ENCODE measurements at places on chromosomes 3 and 15.
A peak's percentile ranks its signal among the peaks of the same experiment; 100 is the strongest.

- DNase-seq: no peak
Measured at GRCh38 chr15:73711526-73711925, 27.3 kb downstream of the CD276 start.

DNA sequence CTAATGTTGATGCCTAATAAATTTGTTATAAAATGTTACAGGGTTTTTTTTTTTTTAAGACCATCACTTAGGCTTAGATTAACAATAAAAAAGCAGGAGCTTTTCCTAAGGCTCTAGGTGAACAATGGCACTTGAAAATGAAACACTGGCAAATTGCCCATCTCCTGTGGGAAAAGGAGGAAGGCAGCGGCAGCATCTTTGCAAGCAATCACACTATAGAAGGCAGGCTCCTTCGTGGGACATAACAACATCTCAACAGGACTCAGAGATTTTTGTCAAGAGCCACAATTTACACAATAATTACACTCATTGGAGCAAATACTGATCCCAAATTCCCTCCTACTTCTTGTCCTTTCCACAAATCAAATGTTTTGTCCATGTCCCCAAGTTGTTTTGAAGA, 646.7 kb downstream of the ROBO2 start:
- no peak for DNase-seq

DNA sequence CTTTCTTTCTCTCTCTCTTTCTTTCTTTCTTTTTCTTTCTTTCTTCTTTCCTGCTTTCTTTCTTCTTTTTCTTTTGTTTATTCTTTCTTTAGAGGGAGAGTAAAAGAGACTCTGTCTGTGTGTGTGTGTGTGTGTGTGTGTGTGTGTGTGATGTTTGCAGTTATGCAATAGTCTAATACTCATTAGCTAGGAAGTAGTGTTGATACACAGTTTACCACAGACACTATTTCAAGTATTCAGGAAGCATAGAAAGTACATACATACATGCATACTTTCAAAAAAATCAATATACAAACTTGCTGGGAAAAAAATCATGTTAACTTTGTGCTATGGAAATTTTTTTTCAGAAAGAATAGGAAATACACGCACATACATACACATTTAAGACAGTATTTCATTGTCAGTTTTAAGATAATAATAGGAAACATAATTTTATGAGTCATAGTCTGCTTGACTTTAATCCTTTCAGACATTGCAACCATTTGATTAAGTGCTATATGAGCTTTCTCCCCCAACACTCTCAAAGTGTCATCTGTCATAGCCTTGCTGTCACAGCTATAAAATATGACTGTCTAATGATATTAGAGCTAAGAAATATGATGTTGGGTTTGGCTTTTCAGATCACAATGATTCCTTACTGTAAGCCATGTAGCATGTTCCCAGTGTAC, 74.9 kb upstream of the EPHA3 start:
- no peak for DNase-seq

DNA sequence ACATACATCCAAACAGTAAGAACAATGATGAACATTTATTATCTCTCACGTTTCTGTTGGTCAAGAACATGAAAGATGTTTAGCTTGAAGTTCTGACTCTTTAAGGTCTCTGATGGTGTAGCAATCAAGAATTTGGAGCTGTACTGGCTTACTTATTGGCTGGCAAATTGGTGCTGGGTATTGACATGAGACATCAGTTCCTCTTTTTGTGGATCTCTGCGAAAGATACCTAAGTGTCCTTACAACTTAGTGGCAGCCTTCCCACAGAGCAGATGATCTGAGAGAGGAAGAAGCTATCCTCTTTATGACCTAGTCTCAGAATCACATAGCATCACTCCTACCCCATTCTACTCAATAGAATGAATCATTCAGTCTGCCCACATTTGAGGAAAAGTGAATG, 309.8 kb upstream of the DCBLD2 start:
- no peak for DNase-seq

- DNase-seq: no peak
Measured at GRCh38 chr3:67832817-67833216, 178.4 kb upstream of the SUCLG2 start.

GRCh38 chr15:64430000-64430735, 30.2 kb upstream of the ZNF609 start:
- DNase-seq: no peak

- DNase-seq: no peak
Measured at GRCh38 chr3:101725194-101725889, 928 bp downstream of the CEP97 start.

DNA sequence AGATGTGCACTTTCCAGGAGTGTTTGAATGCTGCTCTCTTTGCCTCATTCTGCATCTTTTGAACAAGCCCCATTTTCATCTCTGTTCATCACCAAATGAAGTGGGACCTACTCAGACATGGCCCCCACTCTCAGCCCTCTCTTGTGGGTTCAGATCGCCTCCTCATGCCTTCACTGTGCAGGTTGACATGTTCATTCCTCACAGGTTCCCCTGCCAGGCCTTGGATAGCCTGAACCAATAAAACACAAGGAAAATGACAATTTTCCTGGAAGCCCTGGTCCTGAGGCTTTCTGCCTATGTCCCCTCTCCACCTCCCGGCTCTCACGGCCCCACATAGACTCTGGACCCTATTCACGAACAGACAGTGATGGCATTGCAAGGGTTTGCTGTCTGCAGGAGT, 17.7 kb downstream of the KLF15 start:
- no peak for DNase-seq

- DNase-seq: no peak
Measured at GRCh38 chr3:190387578-190388213, at the start of gene CLDN16. CLDN16 (plus strand) TSS chr3:190388163; CDS start chr3:190388330, 167 bp downstream.

GRCh38 chr3:23985747-23986544, 40.9 kb downstream of the NR1D2 start:
- peak; percentile 23 for DNase-seq

- DNase-seq: no peak
Measured at GRCh38 chr3:161737171-161737570, 240.6 kb downstream of the OTOL1 start.

GRCh38 chr15:46328821-46329220, 694.0 kb downstream of the SQOR start:
- no peak for DNase-seq

DNA sequence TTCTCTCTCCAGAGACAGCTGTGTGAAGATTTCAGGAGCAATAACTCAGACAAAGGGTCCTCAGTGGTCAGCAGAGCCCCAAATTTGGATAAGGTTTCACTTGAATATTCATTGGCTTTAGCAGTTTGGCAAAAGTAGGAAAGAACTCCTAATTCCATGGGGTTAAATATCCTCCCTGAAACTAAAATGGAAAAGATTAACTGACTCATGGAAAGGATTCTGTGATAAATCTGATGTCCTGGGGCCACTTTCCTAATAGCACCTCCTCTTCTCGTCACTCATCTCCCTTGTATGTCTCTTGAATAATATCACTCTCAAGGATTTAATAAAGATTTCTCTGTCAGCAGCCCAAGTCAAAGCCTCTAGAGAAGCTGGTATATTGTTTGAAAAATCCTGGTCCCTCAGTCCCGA, 33.3 kb upstream of the TBC1D23 start:
- DNase-seq: no peak

- no peak for DNase-seq
Measured at GRCh38 chr3:14150491-14151230, 25.8 kb downstream of the TMEM43 start.

DNA sequence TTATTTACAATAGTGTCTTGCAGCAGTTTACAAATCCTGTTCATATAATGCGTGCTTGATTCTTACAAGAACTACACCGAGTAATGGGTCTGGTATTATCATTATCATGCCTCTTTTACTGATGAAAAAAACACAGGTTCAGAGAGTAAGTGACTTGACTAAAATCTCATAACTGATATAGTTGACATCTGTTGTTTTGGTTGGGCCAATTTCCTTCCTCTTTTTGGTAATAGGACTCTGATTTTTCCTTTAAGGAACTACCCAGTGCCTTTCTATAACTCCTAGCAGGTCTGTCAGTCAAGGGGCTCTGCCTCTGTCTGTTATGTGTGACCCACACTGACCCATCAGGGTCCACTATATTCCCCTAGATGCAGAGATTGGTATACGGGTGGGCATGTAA, 14.6 kb upstream of the BLOC1S6 start:
- DNase-seq: peak; percentile 35

DNA sequence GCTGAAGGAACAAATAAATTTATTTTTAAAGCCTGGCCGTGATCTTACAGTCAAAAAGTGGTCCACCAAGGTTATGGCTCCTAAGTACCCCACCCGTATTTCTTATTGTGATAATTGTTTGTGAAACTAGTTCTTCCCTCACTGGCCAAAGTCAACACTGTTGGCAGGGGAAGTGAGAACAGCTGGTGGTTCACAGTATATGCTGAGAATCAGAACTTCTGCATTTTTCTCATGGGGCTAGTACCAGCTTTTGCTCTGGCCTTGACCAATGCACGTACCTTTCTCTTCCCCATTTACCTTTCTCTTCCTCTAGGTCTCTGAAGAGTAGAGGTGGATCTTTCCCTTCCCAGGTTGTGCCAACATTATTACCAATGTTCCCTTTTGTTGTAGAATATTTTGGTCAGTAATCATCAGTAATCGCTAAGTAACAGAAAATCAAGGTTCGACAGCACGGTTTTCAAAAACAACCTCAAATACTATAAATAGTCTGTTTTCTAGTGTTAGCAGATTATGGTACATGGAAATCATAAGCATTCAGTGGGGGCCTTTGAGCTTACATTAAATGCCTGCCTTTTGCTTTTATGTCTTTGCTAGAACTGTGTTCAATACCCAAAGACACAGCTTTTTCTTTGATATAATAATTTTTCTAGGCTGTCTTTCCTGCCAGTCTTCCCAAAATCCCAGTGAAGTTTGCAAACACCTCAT, 268.0 kb downstream of the LPP start:
- DNase-seq: peak; percentile 88

DNA sequence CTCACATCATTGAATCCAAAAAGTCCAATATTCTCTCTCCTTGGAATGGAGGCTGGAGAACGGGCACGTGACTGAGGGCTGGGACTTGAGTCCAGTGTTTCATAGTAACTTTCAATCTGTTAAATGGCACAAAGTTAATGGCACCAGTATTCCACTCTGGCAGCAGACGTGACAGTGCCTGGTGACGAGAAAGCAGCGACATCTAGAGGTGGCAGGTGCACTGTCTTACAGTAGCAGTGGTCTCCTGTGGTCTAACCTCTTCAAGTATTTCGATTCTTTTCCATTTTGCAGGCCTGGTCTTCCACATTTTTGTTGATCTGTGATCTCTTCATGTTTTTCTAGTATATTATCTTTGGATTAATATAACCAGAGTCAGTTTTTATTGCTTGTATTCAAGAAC, 107.1 kb downstream of the OXSM start:
- no peak for DNase-seq

GRCh38 chr3:44424758-44425157, 52.7 kb downstream of the ZNF445 start:
- DNase-seq: no peak

DNA sequence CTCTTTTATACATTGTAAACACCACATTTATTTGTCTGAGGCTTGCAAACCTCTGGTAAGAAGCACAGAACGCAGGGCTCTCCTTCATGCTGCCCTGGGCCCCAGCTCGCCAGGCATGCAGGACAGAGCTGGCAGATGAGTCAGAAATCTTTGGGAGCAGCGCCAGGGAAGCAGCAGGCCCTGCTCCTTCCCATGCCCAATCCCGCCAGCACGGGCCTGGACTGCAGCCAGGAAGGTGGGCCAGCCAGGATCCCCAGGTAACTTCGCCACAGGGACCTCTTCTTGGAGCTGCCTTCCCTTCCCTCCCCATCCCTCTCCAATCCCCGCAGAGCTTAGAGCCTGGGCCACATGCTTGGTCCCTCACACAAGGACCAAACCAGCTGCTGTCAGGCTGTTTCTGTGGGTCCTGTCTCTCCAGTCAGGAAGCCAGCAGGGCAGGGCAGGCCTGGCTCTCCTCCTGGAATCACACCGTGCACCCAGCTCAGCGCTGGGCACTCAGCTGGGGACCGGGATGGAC, 8.8 kb downstream of the STOML1 start:
- no peak for DNase-seq

DNA sequence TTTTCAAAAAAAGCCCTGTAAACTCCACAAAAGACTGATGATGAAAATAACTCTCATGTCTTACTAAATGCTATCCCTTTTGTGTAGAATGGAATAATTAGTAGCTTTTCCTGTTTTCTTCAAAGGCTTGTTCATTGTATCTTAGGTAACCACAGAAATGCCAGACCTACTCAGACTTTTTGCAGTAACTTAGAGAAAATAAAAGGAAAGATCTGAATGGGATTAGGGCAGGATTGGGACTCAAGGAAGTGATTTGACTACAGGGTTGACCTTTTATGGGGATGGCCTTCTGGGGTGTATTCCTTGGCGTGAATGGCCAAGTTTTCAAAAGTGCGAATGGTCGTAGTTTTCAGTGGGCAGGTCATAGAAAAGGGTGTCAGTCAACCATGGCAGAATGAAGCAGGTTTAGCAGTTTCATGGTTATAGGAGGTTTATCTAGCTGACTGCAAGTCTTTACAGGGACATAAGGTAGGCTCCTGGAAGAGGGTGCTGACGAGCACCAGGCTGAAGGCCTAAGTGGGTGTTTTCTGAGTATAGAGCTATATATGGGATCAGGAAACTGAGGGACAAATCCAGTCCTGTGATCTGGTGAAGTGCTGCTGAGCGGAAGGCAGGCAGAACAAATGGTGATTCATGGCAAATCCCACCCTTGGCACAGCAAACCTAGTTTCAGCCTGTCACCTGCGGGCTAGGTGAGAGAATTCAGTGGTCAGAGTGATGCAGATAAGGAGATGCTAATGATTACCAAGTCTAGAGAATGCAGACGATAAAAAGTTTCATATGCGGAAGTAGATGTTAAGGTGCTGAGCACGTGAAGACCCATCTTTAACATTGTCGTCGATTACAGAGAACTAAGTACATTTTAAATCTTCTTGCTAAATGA, 46.4 kb downstream of the IL1RAP start:
- DNase-seq: no peak

GRCh38 chr3:160125258-160125657, 100.0 kb upstream of the C3orf80 start:
- peak; percentile 49 for DNase-seq

DNA sequence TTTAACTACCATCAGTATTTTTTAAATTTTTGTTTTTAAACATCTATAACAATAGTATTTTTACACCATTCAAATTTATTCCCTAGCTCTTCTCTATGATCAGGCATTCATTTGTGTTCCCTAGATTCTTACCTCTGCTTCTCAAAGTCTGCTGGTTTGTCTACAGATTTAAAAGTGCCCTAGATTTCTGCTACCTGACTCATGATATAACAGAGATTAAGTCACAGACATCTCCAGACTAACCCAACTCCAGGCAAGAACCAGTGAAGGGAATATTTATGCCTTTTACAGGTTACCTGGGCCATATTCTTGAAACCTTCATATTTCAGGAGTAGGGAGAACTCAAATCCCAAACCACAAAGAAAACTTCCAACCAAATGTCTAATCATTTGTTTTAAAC, 38.8 kb downstream of the ADAM10 start:
- no peak for DNase-seq

- no peak for DNase-seq
Measured at GRCh38 chr15:69092159-69092558, 68.3 kb upstream of the GLCE start.

GRCh38 chr3:158683230-158683962, 10.9 kb upstream of the LXN start:
- peak; percentile 41 for DNase-seq

GRCh38 chr3:11956781-11957180, 47.4 kb upstream of the SYN2 start:
- no peak for DNase-seq
